Bladder microvascular endothelial cell (primary cell): ENCODE measurements at places on chromosomes 16 and 17. TPM values are rescaled to one million over a fixed set of nuclear protein-coding genes. Genes with fewer than 3 reads are reported as not detected.

RAB26 gene
- total RNA-seq = 0.49 and 0.88 TPM in 2 replicates

VPS35 gene
- 53.1 and 104 TPM in 2 replicates for total RNA-seq

COX6A2 gene
- total RNA-seq = not detected in 2 replicates

PRCD gene
- total RNA-seq = 0.38 and 0.49 TPM in 2 replicates
